ENCODE measurements at places on chromosomes 12 and 14.
A peak's percentile ranks its signal among the peaks of the same experiment; 100 is the strongest.

- DNase-seq = no peak
Measured at GRCh38 chr12:112305951-112306350, 76.3 kb downstream of the HECTD4 start.

- no peak for DNase-seq
Measured at GRCh38 chr12:49489720-49490119, 49.1 kb upstream of the KCNH3 start.

- no peak for DNase-seq
Measured at GRCh38 chr12:91877022-91877421, 268.6 kb downstream of the BTG1 start.

DNA sequence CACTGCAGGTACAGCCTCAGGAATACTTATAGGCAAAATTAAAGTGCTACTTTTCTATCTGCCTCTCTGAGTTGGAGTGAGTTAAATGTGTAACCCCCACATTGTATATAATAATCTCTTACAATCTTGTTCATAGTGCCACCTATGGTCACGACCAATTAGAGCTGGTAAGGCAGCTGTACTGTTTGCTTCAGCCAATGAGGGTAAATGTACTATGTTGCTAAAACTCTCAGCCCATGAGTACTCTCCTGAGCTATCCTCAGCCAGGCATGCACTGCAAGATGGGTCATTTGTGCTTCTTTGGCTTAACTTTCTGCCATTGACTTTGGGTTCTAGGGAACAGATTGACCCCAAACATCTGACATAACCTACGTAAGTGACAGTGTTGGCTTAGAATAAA lies 15.0 kb upstream of the MDM2 start:
- no peak for DNase-seq

- DNase-seq = no peak
Measured at GRCh38 chr14:92515546-92516343, 2.2 kb downstream of the RIN3 start.

DNA sequence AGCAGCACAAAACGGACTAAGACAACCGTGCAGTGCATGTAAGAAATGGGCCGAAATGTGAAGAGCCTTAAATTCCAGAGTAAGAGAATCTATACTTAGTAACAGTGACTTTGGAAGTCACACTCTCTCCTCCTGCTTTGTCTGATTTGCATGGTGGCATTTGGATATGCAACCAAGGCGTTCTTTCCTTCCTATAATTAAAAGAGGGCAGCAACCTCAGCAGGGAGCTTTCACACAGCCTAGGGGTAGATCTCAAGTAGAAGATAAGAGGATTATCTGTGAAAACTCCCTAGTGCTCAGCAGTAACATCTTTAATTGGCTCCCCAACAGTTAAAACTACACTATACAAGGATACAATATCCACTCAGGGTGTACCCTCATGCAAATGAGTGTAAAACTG lies 16.5 kb downstream of the GMFB start:
- no peak for DNase-seq

DNA sequence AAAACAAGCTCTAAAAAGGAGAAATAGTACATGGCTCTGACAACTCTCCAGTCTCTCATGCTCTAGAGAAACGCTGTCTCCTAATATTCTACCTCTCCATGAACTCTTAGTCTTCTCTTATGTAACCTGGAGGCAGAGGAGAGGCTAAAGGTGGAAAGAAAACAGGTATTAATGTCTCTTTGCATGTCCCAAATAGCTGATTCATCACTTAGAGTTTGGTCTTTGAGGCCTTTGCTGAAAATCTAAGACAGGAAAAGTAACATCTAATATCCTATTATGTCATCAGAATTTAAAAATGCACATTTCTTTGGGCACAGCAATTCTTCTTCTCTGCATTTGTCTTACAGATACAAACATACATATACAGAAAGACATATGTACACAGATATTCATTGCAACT lies 127.2 kb downstream of the DHRS2 start:
- DNase-seq = no peak

GRCh38 chr12:26331960-26332359 lies 136.6 kb downstream of the SSPN start:
- DNase-seq = no peak

- DNase-seq = no peak
Measured at GRCh38 chr12:98464190-98464589, 51.2 kb upstream of the TMPO start.

GRCh38 chr12:14373217-14373616 lies 7.7 kb downstream of the ATF7IP start:
- DNase-seq = no peak

- no peak for DNase-seq
Measured at GRCh38 chr12:85519163-85519562, 239.1 kb downstream of the ALX1 start.

- no peak for DNase-seq
Measured at GRCh38 chr14:100132903-100133510, 26.4 kb downstream of the DEGS2 start.

DNA sequence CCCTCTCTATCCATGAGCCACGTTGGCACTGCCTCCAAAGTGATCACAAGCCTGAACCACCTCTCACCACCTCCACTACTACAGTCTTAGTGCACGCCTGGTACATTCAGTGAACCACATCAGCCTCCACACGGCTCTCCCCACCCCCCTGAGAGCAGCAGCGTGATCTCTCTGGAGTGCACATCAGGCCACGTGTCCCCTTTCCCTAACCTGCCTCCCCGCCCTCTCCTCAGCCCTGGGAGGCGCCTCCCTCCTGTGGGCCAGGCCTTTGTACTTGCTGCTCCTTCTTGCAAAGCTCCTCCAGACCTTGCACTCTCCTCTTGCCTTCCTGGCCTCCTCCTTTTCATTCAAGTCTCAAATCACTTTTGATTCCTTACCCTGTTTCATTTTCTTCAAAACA lies 49.8 kb downstream of the SLC6A12 start:
- DNase-seq = no peak

DNA sequence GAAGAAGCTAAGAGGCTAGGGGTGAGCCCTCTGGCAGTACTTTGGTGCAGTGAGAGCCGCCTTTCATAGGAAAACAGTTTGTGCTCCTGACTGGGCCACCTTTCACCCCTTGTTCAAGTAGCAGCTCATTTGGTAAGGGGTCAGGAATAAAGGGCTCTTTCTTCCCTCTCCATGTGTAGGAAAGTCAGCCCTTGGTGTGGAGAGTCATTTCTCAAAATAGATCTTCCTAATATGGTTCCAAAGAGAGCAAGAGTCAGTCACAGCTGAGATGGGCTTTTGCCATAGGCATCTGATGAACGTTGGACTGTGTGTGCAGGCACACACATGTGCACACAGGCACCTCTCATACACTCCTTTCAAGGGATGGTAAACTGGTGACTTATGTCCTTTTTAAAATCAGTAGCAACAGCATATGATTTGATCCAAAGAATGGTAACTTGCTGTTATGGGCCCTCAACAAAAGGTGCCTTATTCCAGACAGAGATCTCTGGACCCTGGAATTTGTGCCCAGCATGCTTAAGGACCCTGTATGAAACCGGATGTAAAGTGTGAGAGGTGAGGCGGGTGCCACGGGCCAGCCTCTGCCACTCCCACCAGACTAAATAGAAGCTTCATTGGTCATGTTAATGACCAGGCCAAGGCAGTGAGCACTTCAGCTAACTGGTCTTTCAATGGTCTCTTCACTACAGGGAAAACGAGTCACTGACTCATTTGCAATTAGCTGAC lies 16.7 kb upstream of the RIC8B start:
- DNase-seq = peak; percentile 30

- DNase-seq = peak; percentile 36
Measured at GRCh38 chr14:77111021-77111420, 13.0 kb downstream of the CIPC start.

DNA sequence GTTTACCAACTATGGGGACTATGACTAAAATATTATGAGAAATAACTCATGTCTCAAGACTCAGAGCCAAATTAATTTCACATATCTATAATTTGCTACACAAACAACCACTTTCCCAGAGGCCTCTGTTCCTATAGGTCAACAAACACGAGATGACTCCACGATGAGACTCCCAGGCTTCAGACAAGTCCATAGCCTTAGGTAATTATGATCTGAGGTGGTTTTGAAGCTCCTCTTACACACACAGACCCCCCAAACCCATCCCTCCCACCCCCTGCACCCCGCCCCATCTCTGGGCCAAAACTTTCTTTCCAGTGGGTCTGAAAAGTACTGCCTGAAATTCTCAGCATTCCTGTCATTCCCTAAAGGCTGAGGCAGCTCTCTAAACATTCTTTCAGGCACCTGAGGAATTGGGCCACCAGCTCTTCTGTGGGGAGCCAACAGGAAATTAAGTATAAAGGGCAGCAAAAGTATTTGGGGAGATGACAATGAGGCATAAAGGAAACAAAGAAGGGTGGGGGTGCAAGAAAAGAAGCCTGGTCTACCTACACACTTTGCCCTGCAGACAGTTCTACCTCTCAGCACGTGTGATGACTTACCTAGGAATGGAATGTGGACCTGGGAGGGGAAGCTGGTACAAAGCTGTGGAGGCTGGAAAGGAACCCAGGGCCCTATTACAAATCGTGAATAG lies 143.6 kb downstream of the PAWR start:
- no peak for DNase-seq

DNA sequence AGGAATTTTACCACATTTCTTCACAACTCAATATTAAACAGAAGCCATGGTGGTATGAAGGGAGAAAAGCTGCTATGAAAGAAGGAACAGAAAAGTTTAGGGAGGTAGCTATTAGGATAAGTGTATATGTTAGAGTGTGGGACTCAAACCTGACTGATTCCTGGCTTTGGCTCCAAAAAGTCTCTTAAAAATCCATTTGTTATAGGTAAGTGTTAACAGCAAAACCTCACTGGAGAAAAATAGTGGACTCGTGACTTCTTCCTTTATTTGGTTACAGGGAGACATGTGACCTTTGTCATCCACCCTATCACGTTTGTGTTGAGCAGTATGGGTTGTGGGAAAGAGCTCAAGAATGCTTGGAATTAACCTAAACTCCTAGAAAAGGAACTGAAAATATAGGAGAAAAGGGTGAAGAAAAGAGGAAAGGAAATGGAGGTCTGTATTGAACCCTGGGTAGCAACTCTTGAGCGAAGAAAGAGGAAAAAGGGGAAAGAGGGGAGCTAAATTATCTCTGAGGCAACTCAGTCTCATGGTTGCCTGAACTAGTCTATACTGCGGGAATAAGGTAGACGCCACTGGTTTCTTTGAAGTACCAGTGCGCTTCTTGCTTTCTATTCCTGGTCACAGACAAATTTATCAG lies 3.6 kb upstream of the EID3 start:
- DNase-seq = no peak

DNA sequence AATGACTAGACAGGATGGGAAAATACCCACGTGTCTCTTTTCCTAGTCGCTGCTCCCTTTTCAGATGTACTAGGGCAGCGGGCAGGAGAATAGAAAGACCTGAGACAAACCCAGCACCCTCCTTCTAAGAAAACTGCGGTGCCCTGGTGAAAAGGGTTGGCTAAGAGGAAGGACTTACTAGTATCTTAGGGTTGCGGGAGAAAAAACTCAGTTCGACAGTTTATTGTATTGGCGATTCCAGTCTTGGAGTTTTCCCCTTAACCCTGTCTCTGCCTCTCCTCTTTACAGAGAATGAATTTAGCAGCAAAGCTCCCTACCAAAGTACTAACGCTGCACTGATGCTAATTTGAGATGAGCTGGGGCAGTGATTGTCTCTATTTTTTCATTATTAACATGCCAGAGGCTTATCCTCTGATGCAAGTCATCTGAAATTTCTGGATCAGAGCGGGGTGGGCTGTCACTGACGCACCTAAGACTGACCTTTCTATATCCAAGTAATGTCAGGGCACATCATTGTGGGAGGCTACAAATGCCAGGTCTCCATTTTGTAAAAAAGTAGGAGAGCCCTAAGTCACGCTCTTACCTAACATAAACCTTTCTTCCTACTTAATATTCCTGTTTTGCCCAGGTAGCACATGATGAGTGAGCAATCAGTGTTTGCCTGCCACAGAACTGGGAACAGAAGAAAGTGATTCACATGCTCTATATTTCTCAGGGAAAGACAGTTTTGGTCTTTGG lies 916 bp upstream of the PAWR start:
- no peak for DNase-seq

DNA sequence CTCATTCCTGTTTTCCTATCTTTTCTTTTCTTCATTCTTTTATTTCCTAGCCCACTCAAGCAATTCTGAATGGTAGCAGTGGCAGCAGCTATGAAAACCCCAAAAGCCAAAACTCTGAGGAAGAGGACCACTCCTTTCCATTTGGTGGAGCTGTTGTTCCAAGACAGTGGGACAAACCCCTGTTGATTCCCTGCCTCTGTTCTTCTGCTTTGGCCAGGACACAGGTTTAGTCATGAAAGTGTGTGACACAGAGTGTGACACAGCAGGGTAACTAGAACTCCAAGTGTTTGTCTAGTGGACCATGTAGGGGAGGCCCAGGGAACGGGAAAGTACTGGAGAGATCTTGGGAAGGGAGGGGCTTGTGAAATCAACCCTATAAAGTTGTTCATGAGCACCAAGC lies 71.1 kb downstream of the PTCSC3 start:
- no peak for DNase-seq

DNA sequence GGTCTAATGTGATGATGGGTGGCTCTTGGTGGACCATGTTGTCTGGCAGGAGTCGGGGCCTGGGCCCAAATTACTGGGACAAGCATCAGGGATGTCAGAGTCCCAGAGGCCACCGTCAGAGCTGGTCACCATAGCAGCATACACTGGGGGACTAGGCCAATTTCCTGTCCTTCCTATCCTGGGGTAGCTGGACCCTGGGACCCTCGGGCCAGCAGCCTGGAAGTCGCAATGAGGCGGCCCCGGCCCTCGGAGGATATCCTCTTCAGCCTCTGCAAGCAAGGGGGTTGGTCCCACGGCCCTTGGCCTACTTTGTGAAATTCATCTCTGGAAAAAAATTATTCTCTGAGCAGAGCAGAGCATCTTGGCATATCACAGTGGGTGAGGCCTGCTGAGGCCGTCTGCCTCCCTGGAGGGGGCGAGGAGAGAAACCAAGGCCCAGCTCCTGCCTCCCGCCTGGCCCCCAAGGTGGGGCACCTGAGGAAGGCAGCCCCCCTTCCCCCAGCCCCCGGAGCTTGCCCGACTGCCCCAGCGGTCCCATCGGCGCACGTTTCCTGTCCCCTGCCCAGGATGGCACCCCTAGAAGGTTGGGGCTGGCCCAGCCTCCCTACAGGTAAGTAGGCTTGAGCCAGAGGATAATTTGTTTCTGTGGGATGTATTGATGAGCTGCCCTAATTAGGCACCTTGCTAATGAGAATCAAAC lies 135.0 kb upstream of the MYL2 start:
- no peak for DNase-seq

- DNase-seq = no peak
Measured at GRCh38 chr14:20802341-20803084, at the start of gene RNASE1. TSS of gene RNASE1 (minus strand) at chr14:20802844. CDS start at chr14:20802068, 776 bp downstream.

GRCh38 chr14:89956661-89957009 lies 908 bp downstream of the TDP1 start:
- no peak for DNase-seq

Data from neural crest cell (in vitro differentiated cells).